ENCODE measurements at places on chromosomes 13 and 19.

- no peak for DNase-seq
Measured at GRCh38 chr13:76038920-76039716, 403.0 kb downstream of the LMO7 start.

GRCh38 chr19:32809254-32809653, 60.3 kb downstream of the SLC7A9 start:
- DNase-seq, result no peak

GRCh38 chr13:99907627-99908026, 63.9 kb downstream of the ZIC5 start:
- no peak for DNase-seq

DNA sequence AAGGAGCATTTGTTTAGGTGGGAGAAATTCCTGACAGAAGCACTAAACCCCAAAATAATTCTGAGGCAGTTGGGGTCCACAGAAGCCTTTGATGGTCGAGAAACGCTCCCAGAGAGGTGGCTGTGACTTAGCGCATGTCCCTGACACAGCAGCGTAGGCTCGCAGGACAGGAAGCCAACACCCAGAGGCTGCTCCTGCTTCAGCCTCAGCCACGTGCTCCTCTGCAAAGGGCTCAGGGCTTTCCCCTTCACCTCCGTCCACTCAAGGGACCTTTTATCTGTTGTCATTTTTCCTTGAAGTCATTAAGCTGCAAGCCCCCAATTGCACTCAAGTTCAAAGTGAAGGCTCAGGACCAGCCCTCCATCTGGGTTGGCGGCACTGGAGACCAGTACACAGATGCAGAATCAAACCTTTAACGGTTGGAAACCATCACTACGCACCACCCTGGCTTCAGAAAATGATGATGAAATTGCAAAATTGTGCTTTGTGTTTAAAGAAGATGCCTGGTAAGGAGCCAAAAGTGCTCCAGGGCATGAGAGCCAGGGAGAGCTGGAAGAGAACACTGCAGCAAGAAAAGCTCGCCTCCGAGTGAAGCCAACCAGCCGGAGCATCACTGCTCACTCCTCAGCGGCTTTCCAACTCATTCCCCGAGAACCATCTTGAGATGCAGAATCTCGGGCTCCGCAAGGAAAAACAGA, 219.6 kb downstream of the RAP2A start:
- DNase-seq, result no peak

DNA sequence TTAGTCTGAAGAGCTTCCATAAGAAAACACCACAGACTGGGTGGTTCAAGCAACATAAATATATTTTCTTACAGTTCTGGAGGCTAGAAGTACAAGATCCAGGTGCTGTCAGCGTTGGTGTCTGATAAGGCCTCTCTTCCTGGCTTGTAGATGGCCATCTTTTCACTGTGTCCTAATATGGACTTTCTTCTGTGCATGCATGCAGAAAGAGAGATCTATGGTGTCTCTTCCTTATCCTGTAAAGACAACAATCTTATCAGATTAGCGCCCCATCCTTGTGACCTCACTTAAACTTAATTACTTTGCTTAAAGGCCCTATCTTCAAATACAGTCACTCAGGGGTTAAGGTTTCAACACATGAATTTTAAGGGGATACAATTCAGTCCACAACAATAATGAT, 14.1 kb upstream of the NDFIP2 start:
- no peak for DNase-seq

DNA sequence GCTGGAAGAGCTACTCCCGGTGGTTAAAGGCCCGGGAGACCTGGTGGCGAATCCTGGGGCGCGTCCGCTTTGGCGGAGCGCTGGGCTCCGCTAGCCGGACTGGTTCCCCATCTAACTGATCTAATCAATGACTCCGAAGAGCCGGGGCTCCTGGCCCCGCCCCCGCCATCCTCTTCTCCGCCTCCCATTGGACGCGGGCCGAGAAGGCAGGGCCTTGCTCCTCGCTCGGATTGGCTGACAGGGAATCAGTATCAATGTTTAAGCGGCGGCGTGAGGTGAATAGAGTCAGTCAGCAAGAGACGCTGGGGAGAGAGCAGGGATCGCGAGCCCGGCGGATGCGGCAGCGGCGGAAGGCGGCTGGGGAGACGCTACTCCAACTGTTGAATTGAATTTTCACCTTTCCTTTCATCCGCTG, 1.7 kb upstream of the PCDH17 start:
- peak; percentile 23 for DNase-seq

DNA sequence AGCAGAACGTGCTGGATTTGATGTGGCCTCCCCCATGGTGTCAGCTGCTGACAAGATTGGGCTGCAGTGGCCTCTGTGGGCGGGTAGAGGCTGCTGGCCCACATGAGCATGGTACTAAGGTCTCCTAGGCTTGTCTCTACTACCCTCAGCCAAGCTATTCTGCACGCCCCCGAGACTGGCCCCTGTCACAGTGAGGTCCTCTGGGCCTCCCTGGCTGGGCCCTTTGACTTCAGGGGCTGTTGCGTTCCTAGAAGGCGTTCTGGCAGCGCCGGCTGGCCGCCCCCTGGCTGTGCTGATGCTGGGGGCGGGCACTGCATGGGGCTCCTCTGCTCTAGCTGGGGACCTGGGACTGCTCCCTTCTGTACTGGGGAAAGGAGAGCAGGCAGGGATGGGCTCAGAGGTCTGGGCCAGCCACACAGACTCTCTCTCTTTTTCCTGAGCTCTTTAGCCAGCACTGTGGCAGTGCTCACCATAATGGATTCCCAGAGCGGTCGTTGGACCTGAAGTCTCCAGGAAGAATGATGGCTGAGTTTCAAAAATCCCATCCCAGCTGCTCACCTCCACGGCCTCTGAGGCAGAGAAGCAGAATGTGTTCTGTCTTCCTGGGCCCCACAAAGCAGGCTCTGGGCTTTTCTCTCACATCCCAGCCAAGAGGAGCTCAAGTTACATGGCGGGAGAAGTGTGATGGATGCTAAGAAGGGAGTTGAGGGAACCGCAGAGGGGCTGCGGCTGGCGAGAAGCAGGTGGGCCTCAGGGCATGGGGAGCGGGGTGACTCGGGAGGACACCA, 32.3 kb downstream of the TSSK6 start:
- no peak for DNase-seq

DNA sequence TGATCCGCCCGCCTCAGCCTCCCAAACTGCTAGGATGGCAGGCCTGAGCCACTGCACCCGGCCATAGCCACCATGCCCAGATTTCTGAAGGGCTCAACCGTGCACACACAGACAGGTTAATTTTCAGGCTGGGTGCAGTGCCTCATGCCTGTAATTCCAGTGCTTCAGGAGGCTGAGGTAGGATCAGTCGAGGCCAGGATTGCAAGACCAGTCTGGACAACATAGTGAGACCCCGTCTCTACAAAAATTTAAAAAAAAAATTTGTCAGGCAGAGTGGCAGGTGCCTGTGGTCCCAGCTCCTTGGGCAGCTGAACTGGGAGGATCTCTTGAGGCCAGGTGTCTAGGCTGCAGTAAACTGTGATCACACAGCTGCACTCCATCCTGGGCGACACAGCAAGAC, 7.6 kb downstream of the TIMM13 start:
- DNase-seq, result no peak

GRCh38 chr13:79675931-79676660, 195.1 kb downstream of the NDFIP2 start:
- no peak for DNase-seq

GRCh38 chr13:88862095-88862620, 1191.0 kb downstream of the SLITRK5 start:
- DNase-seq, result no peak

DNA sequence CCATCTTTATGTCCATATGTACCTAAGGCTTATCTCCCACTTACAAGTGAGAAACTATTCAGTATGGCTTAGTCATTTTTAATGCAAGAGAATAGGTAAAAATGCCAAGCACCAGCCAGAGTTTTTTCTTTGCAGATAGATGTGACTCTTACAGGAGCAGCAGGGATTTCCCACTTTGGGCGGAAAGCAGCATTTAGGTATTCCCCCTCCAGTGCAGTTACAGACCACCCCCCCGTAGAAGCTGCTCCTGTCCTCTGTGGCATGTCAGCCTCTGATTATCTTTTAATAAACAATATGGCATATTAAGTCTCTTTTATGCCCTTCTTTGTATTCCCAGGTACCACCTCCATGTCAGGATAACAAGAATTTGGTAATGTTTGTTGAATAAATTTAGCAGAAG, 24.7 kb upstream of the USPL1 start:
- DNase-seq, result no peak

DNA sequence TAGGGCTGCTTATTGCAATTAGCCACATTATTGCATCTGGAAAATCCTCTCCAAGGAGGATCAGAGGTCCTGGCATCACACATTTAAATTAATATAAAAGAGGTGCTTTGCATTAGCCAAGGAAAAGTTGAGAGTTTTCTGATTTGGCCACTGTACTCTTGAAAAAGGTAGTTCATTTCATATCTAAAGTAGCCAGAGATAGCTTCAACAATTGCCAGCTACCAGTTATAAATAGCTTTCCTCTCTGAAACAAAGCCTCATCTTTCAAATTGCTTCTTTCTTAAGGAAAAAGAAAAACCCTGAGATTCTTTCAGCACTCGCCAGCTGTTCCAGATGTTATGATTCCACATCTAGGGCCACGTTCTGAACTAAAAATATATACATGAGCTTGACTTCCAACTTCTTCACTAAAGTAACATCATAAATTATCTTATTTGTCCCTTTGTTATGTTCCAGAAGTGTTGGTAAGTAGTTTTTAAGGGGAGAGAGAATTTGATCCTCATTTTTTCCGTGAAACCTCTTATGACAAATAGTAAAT, 69.6 kb downstream of the ERCC5 start:
- no peak for DNase-seq

- no peak for DNase-seq
Measured at GRCh38 chr13:94534166-94534565, 54.7 kb upstream of the DCT start.

GRCh38 chr13:47592256-47592655, 408.8 kb downstream of the SUCLA2 start:
- DNase-seq, result no peak

GRCh38 chr13:24661713-24662112, 18.5 kb upstream of the ATP12A start:
- no peak for DNase-seq

GRCh38 chr13:98557937-98558792, 18.7 kb downstream of the STK24 start:
- no peak for DNase-seq

DNA sequence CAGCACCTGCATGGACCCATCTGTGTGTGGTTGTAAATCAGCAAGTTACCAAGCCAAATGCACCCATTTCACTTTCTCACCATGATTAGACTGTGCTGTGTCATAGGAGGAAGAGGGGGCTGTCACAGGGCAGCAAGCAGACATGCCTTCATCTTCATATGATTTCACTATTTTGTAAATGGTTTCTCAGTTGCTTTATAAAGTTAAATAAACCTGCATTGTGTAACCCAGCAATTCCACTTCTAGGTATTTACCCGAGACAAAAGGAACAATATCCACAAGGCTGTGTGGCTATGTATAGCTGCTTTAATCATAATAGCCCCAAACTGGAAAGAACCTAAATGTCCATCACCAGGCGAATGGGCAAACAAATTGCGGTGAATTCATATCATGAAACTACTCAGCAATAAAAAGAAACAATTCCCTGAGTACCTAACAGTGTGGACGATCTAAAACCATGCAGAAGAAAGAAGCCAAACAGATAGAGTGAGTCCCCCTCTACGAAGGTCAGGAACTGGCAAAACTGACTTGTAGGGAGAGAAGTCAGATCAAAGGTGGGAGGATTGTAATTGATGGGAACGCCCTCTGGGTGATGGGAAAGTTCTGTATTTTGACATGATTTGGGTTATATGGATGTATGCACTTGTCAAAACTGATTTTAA, 185.4 kb downstream of the COL4A1 start:
- no peak for DNase-seq

GRCh38 chr13:106990594-106990993, 422.7 kb upstream of the ARGLU1 start:
- DNase-seq, result no peak

- peak; percentile 70 for DNase-seq
Measured at GRCh38 chr19:45443462-45444317, 20.0 kb upstream of the ERCC1 start.

DNA sequence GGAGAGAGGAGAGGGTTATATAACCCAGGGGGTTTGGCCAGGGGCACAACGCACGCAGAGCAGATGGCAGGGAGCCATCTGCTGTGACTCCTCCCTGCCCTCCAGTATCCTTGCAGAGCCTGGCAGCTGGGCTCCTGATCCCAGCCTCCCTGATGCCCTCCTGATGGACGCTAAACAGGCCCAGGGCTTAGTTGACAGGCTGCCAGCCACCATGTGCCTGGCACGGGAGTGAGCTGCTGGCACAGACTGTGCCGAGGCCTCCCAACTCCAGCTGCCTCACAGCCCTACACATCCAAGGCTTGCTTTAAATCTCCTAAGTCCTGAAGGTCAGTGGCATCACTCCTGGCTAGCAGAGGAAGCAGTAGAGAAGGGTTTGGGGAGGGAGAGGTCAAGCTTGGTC, 16.7 kb downstream of the SYDE1 start:
- DNase-seq, result no peak

DNA sequence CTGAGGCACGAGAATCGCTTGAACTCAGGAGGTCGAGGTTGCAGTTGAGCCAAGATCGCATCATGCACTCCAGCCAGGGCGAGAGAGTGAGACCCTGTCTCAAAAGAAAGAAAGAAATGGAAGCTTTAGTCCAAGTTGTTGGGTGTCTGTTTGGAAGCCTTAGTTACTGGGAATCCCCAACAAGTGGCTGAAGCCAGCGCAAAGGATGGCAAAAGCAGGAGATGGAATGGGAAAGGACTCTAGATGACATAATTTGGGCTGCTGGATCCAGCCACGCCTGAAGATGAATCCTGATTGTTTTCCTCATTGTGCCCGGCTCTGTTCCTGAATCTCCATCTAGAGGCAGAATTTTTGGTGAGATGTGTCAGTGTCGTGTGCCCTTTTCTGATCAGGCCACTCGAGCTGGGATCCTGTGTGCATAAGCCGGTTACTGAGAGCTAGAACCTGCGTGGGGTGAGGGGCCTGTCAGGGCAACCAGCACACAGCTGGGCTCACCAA, 18.1 kb downstream of the CEBPA start:
- DNase-seq, result no peak

- no peak for DNase-seq
Measured at GRCh38 chr19:56973713-56974555, 133.4 kb upstream of the PEG3 start.

DNA sequence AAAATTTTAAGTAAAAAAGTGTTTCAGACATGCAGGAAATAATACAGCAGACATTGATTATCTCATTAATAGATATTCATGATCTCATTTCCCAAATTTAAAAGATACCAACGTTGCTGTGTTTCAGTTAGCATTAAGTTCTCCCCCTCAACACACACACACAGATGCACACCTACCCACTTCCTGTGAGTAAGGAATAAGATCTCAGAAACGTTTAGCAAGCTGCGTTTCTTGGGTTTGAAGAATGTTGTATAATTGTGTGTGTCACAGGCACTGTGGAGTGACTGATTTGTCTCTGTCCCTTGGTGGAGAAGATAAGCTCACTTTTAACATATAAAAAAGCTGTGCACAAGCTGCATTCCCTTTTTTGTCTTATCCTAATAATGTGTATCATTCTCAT, 196.8 kb downstream of the PDS5B start:
- DNase-seq, result no peak

- DNase-seq, result no peak
Measured at GRCh38 chr19:49570997-49571676, 9.2 kb downstream of the NOSIP start.

- peak; percentile 91 for DNase-seq
Measured at GRCh38 chr19:1264801-1265614, 4.1 kb upstream of the CIRBP start.
